Esophagus muscularis mucosa (tissue), 4 donors: ENCODE measurements at places on chromosomes 5 and 9. TPM values are rescaled to one million over a fixed set of nuclear protein-coding genes. Genes with fewer than 3 reads are reported as not detected.

Gene TNC
- 576 TPM for total RNA-seq

DNA sequence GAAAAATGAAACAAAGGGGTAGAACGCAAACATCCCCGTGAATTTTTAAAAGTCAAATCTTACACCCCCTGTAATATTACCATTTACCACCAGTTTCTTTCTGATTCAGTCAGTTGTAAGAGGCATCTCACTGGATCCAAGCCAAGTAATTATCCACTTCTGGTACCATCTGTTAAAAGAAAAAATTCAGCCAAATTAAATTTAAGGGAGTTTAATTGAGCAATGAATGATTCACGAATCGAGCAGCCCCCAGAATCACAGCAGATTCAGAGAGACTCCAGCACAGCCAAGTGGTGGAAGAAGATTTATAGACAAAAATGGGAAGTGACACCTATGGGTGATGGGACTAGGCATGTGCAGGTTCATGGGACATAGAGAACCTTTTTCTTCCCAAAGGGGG is 29.9 kb upstream of the MTMR12 start:
- DNase-seq = no peak

Gene ABLIM3
- 64.5 TPM for total RNA-seq

DNA sequence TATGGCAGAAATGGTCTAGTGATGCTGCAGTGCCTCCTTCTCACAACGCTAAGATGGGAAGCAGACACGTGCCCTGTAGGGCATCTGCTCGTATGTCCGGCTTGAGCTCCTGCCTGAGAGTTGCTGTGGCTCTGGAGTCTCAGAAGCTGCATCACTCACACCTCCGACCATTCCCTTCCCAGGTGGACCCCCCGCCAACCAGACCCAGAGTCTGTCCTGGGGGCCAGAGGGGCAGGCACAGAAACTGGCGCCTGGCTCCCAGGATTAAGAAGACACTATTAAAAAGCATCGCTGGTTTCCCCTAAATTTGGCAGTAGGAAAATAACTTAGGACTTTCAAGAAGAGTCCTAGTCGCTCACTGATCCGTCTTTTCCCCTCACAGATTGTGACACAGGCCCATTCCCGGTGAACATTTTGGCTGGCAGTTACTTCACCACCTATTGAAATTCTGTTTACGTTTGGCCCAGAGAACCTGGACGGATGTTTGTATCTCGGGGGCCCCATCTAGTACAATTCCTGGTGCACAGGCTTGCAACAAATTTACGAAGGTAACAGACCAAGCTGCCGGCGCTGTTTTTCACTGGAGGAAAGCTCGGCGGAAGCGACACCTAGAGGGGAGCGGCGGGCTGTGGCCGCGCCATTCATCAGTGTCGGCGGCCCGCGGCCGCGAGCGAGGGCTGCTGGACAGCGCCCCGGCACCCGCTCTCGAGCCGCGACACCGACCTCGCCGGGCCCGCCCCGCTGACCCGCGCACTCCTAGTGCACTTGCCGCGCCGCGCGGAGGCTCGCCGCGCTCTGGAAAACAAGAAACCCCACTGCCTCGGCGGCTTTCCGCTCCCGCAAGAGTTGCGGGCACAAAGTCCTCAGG is 1.6 kb downstream of the FSTL4 start:
- peak; percentile 89 for DNase-seq

DNA sequence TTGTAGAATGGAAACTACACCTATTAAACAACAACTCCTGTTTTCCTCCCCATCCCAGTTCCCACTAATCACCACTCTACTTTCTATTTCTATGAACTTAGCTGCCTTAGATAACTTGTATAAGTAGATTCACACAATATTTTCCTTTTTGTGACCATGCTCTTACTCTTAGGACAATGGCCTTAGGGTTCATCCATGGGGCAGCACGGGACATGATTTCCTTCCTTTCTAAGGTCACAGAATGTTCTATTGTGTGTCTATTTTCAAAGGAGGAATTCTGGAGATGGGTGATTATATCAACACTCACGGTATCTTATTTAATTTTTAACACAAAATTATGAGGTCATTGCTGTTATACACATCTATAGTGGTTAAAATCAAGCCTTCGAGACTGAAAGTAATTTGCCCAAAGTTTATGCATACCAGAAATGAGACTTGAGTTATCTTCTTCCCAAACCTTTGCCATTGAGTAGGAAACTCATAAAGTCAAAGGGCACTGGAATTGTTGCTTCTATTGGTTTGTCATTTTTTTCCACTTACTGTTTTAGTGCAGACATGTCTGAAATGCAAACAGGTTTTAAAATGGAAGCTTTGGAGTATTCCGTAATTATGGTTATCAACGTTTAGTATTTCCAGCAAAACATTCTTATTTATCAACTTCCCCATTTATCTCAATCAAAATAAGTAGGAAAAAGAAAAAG is 23.6 kb downstream of the CTSL start:
- no peak for DNase-seq

DNA sequence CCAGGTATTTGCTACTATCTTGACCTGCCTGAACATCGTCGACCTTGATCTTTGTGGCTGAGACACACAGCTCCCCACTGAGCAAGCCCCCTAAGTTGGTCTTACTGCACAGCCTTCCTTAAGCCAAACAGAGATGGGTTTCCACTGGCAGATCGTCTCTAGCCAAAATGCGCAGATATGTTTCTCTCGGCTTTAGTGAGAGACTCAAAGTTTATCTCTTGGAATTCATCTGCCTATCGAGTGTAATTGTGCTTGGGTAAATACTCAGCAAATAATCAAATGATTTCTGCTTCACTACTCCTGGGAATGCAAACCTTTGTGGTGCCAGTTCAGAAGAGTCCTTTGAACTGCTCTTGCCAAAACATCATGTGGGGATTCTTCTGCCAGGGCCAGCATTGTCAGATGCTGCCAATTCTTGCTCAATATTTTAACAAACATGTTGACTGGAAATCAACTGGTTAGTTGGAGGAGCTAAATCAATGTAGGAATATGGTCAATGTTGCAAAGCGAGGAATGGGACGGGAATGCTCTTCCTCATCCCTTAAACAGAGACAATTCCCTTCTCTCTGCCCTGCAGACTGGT is 141.2 kb upstream of the SLC28A3 start:
- no peak for DNase-seq

DNA sequence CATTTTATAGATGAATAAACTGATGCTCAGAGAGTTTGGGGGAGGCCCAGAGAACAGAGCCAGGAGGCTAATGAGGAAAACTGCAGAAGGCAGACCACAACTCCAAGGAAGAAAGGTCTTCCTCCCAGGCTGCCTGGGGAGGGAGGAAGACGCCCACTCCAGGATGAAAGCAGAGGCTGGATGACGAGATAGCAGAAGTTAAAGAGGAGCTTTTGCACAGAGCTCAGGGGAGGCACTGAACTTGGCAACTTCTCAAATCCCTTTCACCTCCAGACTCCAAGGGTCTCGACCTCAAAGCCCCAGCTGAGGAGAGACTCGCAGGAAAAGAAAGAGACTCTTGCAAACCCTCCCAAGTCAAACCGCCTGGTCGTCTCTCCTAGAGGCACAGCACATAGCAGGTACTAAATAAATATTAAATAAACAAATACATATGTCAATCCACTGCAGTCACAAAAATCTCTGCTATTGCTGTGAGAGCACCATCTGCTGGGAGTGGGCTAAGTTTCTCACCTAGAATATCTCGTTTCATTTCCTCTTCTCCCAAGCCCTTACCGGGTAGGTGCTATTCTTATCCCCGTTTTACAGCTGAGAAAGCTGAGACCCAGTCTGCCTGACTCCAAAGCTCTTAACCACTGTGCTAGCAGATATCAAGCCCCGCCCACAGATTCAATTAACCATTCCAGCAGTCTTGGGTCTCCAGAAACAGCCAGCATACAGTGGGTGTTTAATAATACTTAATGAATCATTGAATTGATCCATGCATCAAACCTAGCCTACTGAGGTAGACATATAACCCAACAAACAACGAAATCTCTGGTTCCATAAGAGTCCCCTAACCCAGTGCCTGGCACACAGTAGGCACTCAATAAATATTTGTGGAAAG is 97.8 kb upstream of the HAND1 start:
- peak; percentile 45 for DNase-seq

DNA sequence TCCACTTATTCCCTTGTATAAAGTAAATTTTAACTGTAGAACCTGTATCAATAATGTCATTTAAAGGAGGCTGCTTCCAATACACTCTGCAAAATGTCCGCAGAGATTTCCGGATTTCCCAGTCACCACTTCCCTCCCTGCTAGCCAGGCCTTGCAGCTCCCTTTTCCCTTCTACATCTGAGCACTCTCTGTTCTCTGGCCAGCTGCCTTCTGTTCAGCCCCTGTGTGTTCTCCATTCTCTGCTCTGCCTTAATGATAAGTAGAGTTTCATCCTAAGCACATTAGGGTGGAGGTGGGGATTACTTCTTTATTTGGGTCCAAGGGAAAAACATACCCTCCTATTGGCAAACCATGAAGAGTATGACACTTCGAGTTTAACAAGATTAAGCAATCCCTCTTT is 719.6 kb upstream of the WWC1 start:
- DNase-seq = no peak

DNA sequence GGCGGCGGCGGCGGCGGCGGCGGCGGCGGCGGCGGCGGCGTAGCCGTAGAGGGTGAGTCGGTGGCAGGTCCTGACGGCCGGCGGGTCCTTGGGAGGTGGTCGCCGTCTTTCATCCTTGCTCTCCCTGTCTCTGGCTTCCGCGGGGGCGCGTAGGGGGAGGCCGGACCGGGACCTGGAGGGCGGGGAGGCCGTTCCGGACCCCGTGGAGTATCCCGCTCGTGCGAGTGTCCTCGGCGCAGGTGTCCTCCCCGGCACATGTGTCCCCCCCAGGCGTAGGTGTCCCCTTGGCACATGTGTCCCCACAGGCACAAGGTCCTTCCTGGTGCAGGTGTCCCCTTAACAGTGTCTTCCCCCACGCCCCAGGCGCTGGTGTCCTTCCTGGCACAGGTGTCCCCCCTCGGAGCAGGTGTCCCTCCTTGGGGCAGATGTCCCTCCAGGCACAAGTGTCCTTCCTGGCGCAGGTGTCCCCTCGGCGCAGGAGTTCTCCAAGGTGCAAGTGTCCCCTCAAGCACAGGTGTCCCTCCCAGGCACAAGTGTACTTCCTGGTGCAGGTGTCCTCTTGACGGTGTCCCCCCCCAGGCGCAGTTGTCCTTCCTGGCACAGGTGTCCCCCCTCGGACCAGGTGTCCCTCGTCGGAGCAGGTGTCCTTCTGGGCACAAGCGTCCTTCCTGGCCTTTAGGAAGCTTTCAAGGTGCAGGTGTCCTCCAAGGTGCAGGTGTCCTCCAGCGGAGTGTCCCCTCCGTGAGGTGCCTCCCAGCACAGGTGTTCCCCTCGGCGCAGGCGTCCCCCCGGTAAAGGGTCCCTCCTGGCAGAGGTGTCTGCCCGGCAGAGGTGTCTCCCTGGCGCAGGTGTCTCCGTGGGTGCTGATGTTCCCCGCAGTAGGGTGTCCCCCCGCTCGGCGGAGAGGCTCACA is 519 bp downstream of the EXOC3 start:
- DNase-seq = no peak

Gene INSL6
- total RNA-seq = not detected

- DNase-seq = no peak
Measured at GRCh38 chr5:10351919-10352318, 1.6 kb upstream of the MARCHF6 start.

DNA sequence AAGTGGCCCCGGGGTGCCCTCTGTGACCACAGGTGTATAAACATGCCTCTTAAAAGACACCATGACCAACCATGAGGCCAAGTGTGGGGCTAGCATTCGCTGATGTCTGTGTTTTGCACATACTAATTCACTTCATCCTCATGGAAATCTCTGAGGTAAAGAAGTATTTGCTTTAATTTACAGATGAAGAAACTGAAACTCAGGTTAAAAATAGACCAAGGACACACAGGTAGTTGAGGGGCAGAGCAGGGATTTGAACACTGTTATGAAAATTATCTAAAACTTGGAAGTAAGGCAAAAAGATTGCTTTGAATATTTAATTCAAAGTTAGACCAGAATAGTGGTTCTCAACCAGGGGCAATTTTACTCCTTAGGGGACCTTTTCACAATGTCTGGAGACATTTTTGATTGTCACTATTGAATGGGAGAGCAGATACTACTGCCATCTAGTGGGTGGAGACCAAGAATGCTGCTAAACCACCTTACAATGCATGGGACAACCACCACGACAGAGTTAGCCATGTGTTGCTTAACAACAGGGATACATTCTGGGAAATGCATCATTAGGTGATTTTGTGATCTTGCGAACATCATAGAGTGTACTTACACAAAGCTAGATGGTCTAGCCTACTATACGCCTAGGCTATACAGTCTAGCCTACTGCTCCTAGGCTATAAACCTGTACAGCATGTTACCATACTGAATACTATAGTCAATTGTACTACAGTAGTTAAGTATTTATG is 8.0 kb upstream of the FXN start:
- DNase-seq = no peak

Gene PCDHA11
- 0.26 TPM for total RNA-seq

DNA sequence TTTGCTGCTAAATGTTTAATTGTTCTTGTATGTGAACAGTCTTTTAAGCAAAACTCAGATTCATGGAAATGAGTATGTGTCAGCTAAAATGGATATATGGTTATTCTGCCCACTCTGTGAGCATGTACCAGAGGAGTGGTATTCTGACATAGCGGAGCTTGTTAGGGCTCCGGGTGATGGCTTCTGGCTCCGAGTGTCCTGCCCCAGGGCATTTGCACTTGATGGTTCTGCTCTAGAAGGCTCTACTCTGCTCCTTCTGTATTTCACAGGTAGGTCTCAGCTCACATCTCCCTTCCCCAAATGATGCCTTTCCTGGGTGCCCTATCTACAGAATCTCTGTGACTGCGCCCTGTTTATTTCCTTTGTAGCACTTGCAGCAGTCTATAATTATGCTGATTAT is 113.3 kb downstream of the ARHGAP26 start:
- no peak for DNase-seq

- DNase-seq = no peak
Measured at GRCh38 chr9:127291246-127291778, 26.7 kb downstream of the GARNL3 start.

DNA sequence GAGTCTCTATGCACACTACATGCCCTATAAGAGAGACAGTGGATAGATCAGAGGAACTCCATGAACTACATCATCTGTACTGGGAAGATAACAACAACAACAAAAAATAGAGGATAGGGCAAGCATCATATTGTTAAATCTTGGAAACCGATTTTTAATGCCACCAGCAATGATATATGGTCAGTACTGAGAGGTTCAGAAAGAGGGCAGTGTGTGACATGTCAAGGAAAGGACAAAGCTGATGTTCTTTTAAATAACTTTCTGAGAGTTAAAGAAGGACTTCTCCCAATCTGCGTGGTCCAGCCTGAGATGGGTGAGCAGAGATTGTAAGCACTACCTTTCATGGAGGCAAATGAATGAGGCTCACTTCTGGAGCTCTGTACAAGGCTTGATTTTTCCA is 62.0 kb upstream of the PHF24 start:
- DNase-seq = no peak

DNA sequence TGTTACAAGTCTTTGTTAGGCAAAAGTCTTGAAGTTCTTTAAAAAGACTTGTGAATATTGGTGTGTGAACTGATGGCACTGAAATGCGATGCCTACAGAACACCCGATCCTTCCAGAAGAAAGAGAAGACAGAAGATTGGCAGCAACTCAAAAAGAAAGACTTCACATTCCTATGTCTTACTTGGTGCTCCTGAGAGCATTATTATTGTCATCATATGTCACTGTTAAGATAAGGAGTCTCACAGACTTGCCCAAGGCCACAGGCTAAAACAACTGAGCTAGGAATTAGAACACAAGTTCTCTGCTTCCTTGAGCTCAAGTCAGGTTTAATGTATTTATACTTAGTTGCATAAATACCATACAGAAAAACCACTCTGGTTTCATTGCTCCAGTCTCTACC is 198.0 kb downstream of the PARP8 start:
- no peak for DNase-seq
